ENCODE measurements at places on chromosomes 12 and 14. TPM values are rescaled to one million over a fixed set of nuclear protein-coding genes. Genes with fewer than 3 reads are reported as not detected.

DNA sequence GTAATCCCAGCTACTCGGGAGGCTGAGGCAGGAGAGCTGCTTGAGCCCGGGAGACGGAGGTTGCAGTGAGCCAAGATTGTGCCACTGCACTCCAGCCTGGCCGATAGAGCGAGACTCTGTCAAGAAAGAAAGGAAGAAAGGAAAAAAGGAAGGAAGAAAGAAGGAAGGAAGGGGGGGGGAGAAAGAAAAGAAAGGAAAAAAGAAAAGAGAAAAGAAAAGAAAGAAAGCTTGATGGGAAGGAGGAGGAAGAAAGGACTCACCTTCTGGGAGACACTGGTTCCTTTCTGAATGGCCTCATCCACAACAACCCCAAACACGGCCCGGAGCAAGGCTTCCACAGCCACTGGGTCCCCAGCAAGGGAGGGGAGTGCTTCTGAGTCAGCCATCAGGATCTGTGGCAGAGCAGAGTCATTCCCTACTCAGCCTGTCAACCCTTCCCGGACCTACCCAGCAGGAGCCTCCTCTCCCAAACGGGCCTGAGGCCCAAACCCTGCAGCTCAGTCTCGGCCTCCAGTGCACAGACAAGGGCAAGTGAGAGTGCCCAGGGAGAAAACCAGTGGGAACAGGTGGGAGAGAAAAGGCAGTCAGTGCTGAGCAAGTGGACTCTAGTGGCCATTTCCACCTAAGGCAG is 7.3 kb upstream of the ZNF740 start:
- DNase-seq: no peak

- no peak for DNase-seq
Measured at GRCh38 chr12:57242329-57242690, 8.7 kb downstream of the STAC3 start.

- DNase-seq: no peak
Measured at GRCh38 chr12:1608713-1609119, 14.3 kb upstream of the FBXL14 start.

- no peak for DNase-seq
Measured at GRCh38 chr12:105378911-105379310, 48.4 kb downstream of the C12orf75 start.

GRCh38 chr12:9632766-9633165 is 25.1 kb upstream of the KLRB1 start:
- no peak for DNase-seq

DNA sequence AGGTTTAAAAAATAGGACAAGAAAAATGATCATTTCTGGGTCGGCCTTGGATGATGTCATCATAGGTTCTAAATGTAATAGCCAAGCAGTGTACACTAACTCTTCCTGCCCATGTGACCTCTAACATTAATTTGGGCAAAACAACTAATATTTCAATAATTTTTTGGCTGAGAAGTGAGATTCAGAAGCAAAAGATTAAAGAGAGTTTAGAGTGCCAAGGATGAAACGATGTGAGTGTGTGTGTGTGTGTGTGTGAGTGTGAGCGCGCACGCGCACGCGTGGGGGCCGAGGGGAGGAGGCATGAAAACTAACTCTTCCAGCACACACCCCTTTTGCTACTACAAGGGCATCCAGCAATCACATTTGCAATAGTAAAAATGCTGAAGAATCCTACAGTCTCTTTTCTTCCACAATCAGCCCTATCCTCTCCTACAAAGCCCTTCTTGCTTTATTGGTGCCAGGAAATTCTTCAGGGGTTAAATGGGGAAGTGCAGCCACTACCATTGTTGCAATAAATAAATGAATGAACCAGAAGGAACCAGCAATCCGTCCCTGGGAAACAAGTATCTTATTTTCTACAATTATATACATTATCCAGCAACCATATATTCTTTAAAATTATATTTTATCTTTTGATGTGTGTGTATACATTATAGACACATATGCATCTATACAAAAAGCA is 52.9 kb downstream of the PEBP1 start:
- no peak for DNase-seq

Gene KRT75
- not detected for total RNA-seq

Gene TAMALIN
- total RNA-seq: 26.7 TPM

All from omental fat pad (tissue), 4 donors.